ENCODE measurements at places on chromosomes 1 and 21.
A peak's percentile ranks its signal among the peaks of the same experiment; 100 is the strongest.

DNA sequence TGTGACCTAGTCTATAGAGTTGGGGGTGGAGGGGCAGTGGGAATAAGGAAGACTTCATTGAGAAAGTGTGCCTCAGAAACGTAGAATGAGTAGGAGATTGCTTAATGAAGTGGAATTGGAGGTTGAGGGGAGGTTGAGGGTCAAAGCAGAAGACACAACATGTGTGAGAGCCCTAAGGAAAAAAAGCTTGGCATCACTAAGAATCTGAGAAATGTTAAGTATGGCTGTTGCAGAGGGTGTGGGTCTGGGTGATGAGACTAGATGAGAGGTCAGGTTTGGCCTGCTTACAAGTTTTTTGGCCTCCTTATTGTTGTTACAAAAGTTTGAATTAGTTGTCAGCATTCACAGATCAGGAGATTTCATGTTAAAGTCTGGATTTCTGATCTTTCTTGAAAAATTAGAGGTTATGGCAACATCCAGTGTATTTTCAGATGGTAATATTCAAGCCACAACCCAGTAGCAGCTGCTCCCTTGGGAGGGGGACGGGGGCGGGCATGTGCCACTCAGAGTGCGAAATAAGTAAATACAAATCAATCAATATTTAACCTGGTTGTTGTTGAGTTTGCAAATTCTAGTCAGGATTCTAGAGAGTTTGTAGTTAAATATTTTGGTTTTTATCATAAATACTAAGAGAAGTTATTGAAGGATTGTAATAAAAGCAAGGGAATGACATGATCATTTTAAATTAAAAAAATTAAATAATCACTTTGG is 4.3 kb downstream of the MAN1A2 start:
- no peak for DNase-seq

- no peak for DNase-seq
Observed at GRCh38 chr1:214976665-214977064, 105.9 kb upstream of the KCNK2 start.

GRCh38 chr1:17653728-17654351 is 101.3 kb upstream of the ACTL8 start:
- peak; percentile 39 for DNase-seq

GRCh38 chr21:23725576-23725975 is 1881.7 kb downstream of the MRPL39 start:
- peak; percentile 1 for DNase-seq

GRCh38 chr1:3516481-3516869 is 62.0 kb downstream of the ARHGEF16 start:
- no peak for DNase-seq
